NCI-H187 treated with DMSO at 0.1 percent for 48 hours (cell line): ENCODE measurements at places on chromosomes 5 and 9.

GRCh38 chr5:83471405-83472212 lies at the start of gene VCAN:
Gene VCAN (plus strand): TSS chr5:83471744. CDS start chr5:83483519, 11,775 bp downstream.
- no peak for DNase-seq

DNA sequence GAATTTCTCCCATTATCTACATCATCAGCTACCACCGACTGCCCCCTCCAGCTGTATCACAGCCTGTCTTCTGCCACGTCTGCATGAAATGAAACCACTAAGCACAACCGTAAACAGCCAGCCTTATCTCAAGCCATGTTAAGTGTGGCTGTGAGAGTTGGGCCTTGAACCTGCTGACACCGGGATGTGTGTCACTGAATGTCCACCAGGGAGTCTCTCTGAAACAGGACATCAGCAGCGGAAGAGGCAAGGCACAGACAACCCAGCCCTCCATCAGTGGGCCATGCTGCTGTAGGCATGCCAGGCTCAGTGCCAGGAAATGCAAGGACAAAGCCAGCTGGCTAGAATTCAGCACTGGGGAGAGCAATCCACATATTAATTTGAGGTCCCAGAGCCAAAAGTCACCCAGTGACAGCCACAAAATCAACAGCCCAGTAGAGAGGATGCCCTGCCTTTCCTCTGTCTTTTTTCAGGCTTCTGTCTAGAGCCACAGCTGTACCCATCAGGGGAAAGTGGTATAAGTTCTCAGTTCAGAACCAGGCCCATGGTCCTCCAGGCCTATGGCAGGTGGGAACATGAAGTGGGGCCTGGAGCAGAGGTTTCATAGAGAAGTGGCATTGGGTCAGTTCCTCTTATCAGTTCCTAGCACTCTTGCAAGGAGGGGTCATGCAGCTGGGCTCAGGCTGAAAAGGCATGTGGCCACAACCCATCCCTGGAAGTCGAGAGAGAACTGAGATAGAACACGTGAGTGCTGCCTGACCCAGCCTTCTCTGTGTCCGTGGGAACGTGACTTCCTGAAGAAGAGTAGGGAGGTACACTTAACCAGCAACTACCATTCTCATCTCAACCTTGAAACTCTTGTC lies 199.4 kb downstream of the ESM1 start:
- DNase-seq, result no peak

- DNase-seq, result no peak
Measured at GRCh38 chr5:42349163-42349562, 74.1 kb upstream of the GHR start.

GRCh38 chr5:11540112-11540511 lies 364.1 kb downstream of the CTNND2 start:
- no peak for DNase-seq

DNA sequence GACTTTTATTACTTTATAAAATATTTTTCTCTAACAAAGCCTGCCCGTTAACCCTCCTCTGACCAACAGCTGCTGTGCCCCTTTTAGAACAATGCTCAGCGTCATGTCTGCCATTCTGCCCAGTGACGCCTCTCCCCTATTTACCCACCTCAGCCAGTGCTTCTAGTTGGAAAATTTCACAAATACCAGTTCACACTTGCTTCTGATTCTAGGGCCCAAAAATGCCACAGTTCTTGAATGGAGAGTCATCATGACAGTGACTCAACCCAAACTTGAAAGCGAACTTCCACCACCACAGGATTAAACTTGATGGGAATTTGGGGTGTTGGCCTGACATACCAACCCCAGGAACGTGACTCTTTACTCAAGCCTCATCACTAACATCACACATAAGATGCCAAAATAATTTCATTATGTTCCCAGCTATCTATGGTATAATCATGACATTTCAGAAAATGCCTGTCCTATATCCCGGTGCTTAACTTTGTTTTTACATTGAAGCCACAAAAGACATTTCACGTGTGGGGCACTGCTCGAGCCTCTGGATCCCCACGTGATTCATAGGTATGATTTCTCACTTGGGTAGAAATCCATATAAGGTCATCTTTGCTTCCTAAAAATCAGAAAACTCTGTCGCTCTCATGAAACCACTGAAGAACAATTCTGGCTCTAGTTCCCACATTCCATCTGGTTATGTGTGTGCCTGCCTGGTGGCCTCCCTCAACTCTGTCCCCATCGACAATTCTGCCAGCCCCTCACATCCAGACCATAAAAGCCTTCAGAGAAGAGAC lies 220.9 kb downstream of the ACTL7B start:
- DNase-seq, result no peak

DNA sequence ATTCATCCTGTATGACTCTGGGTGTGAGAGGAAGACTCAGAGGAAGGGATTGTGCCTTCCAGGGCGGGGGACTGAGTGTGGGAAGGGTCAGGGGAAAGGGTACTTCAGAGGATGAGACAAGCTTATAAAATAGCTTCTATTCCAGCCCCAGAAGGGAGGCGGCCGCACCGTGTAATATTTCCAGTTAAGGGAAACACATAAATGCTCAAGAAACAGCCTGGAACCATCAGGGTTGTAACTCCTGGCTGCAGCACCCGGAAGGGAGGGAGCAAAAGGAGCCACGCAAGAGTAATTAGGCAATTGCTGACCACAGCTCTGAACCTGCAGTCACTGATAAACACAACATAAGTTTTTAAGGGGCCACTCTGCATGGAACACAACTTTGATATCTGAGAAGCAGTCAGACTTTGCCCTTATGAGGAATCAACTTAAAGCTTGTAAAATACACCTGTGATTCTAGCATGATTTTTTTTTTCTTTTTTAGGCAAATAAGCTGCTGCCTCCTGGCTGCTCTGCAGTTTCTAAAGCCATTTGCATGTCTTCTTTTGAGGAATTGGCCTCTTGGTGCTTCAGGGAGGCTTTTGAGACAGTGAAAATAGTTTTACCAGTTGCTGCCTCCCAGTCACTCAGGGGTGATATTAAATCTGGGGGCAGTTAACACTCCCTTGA lies 382.7 kb downstream of the ENC1 start:
- DNase-seq, result no peak

GRCh38 chr5:7793895-7794294 lies 57.0 kb downstream of the CFAP90 start:
- no peak for DNase-seq

- no peak for DNase-seq
Measured at GRCh38 chr5:34501016-34501415, 155.1 kb upstream of the RAI14 start.

DNA sequence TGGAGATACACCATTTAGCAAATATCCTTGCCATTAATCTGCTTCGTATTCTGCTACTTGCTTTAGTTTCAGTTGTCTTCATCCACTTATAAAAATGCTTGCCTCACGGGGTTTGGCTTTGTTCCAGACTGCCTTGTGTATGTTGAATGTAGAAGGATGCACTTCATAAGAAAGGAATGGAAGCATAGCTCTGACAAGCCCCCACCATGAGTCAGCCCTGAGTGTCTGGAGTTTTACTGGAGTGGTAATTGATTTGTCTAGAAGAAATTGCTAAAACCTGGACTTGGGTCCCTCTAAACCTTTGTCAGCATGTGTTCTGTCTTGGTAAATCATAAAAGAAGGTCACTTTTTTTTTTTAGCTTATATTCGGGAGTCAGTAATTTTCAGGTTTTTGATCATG lies 4.6 kb downstream of the TEX48 start:
- DNase-seq, result peak; percentile 63

DNA sequence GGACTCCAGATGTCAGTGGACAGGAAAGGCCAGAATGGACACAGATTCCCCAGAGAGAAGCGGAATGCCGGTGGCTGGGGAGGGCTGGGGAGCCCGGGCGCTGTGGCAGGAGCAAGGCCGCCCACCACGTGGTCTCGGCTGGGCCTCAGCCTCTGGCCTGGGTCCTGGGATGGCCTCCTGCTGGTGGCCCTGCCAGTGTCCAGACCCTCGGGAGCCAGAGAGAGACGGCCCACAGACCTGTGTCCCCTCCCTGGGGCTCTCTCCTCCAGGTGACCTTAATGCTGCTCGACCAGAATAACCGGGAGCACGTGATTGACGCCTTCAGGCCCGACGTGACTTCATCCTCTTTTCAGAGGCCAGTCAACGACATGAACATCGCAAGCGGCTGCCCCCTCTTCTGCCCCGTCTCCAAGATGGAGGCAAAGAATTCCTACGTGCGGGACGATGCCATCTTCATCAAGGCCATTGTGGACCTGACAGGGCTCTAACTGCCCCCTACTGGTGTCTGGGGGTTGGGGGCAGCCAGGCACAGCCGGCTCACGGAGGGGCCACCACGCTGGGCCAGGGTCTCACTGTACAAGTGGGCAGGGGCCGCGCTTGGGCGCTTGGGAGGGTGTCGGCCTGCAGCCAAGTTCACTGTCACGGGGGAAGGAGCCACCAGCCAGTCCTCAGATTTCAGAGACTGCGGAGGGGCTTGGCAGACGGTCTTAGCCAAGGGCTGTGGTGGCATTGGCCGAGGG lies 19.0 kb downstream of the FBXW5 start:
- no peak for DNase-seq

DNA sequence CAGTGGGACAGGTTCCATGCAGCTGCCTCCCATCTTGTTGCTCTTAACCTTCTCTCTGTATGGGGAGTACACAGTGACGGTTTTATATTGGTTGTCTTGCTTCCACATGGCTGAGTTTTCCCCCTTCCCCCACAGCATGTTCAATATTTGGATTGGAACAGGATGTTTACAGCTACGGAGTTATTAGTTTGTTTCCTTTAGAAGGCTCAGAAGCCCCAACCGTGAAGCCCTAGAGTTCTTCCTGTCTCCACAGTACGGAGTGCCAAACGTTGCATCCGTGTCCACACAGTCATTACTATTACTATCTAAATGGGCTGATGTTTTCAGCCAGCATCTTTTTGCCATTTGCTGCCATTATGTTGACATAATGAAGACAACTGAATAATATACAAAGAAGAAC lies 277.5 kb downstream of the MARCHF11 start:
- no peak for DNase-seq

GRCh38 chr9:132026932-132027585 lies 52.6 kb downstream of the MED27 start:
- DNase-seq, result no peak

- no peak for DNase-seq
Measured at GRCh38 chr5:134227776-134228175, 1.9 kb upstream of the PPP2CA start.

GRCh38 chr5:135217669-135218485 lies 181.2 kb downstream of the MACROH2A1 start:
- DNase-seq, result no peak

DNA sequence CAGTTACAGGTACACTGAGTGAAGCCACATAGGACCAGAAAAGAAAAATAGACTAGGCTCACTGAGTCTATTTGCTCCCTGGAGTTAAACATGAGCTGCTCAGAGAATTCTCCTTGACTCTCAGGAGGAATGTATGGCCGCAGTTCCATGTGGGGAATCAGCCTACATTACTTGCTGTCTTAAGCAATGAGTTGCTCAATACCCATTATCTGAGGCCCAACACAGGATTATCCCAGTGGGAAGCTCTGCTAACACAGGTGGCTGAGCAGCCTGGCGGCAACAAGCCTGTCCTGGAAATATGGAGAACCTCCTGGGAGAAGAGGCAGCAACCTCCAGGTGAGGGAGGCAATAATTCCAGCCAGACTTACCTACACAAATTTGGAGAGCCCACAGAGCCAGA lies 177.5 kb upstream of the NREP start:
- no peak for DNase-seq

DNA sequence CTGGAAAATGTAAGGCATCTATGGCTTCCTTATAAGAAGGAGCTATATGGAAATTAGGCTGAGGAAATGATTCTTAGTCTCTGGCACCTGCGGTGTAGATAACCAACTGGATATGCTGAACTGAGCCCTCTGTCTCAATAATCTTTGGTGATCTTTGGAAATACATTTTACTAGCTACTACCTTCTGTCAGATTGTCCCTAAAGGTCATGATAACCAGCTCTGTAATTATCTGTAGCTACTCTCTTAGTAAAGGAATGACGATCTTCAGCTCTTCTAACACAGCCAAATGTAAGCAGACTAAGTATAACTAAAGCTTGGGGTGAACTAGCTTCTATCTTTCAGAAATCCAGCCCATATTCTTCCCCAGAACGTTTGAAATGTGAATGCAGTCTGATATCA lies 124.9 kb upstream of the GRHPR start:
- no peak for DNase-seq

GRCh38 chr5:111779260-111779921 lies 22.4 kb upstream of the NREP start:
- DNase-seq, result no peak

DNA sequence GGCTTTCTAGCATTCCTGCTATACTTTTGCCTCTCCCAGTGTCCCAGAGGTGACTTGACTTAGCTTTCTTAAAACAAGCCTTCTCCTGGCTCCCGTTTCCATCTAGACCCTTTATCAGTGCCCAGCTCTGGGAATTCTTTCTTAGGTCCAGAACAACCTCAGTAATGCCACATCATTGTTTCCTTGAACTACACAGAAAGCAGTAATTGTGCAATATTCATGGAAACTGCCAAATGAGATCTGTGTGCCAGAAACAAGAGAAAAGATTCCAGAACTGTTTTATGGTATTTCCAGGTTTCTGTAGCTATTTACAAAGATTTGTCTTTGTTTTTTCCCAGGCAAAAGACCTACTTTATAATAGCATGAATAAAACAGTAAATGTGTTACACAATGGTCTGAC lies 391.3 kb downstream of the SLCO4C1 start:
- DNase-seq, result no peak

DNA sequence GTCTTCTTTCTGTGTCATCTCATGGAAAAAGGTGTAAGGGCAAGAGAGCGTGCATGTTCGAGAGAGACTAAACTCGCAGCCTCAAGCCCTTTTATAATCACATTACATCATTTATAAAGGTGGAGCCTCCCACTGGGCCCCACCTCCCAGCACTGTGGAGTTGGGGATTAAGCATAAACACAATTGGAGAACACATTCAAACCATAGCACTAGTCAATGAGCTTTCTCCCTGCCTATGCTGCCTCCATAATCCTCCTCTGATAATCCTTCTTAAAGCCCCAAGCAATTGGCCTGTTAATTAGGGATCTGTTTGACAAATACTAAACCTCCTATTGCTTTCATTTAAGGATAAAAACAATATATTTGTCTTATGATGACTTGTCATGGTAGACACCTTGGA lies 99.6 kb downstream of the NMUR2 start:
- DNase-seq, result no peak

GRCh38 chr5:179920175-179920574 lies 12.5 kb upstream of the TBC1D9B start:
- DNase-seq, result no peak

DNA sequence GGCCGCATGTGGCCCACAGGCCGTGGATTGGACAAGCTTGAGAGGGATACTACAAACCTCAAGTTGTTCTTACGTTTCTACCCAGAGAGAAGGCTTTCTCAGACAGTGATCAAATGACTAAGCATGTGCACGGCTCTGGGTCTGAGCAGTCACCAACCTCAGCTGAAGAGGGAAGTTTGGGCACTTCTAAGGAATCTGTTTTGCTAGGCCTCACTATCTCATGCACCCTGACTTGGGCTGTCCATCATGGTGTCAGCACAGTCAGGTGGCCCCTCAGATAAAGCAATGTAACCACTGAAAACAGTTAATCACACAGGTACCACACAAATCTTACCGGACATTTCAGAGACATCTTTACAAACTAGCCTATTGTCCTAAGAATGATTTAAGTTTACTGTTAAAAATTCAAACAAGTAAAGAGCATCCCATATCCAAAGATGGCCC lies 24.6 kb downstream of the CSF2 start:
- no peak for DNase-seq

- DNase-seq, result no peak
Measured at GRCh38 chr5:61918611-61919010, 387.4 kb upstream of the KIF2A start.

GRCh38 chr9:93826209-93826608 lies 128.9 kb downstream of the BARX1 start:
- no peak for DNase-seq
